AML-193 (cell line): ENCODE measurements at places on chromosomes 3 and 15.

- no peak for DNase-seq
Measured at GRCh38 chr15:81507831-81508230, 133.8 kb upstream of the TMC3 start.

- no peak for DNase-seq
Measured at GRCh38 chr3:17052363-17052762, 167.6 kb downstream of the PLCL2 start.

GRCh38 chr3:25787689-25788088 is 2.2 kb upstream of the OXSM start:
- no peak for DNase-seq

DNA sequence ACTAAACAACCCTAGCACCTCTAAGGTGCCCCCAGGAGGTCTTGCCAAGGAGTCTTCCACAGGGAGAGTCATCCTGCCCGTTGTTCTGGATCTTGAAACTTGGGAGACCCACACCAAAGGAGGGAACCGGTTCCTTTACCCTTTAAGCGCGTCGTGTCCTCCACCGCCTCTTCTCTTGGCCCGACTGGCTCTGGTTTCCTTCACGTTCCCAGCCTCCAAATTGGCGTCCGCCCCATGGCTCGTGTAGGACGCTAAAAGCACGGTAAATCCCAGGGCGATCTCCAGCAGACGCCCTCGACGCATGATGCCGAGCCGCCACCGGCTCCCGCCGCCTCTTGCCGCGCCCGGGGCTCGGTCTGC is 1.1 kb downstream of the FBN1 start:
- DNase-seq = no peak

GRCh38 chr15:100341750-100342560 is at the start of gene ADAMTS17:
ADAMTS17 (minus strand) TSS chr15:100341975; CDS start chr15:100341899, 76 bp downstream.
- DNase-seq = no peak

- no peak for DNase-seq
Measured at GRCh38 chr15:88401251-88401995, 65.8 kb downstream of the MRPL46 start.

DNA sequence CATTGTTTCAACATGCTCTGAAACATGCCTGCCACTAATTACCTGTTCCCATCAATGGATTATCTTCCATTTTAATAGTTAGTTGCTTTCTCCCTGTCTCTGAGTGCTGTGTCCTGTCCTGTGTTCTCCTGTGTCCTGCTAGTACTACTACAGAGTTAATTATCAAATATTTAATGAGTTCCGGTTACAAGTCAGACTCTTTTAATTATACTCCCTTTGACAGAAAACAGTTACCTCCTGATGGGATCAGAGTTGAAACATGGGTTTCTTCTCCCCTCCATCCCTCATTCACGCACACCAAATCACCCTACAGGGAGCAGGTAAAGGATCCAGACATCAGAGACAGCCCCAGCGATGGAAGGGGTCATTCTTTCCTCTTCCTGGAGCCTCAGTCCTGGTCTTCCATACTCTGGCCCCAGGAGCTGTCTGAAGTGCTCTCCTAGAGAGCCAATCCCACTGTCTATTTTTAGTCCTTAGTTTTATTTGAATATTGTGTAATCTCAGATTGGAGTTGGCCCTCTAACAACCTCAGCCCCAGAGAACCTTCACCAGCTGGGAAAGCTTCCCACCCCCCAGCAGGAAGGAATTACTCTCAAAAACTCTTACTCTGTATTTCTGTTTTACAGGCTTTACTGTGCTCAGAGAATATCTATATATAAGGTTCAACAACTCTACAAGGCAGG is 137.0 kb upstream of the C2CD4B start:
- DNase-seq = no peak

DNA sequence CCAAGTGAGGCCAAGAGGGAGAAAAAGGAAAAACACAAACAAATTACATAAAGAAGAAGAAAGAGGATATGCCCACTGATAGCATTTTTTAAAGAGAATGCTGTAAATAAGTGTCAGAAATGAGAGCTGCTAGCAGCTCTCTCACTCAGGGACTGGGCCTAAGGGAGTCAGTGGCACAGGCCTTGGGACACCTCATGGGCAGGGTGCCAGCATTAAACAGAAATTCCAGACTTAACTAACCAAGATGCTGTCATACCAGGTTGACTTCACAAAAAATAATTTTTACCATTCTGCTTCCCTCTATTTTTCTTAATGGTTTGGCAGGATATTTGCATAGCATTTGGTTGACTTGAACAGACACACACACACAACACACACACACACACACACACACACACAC is 92.3 kb upstream of the ADAMTSL3 start:
- no peak for DNase-seq

DNA sequence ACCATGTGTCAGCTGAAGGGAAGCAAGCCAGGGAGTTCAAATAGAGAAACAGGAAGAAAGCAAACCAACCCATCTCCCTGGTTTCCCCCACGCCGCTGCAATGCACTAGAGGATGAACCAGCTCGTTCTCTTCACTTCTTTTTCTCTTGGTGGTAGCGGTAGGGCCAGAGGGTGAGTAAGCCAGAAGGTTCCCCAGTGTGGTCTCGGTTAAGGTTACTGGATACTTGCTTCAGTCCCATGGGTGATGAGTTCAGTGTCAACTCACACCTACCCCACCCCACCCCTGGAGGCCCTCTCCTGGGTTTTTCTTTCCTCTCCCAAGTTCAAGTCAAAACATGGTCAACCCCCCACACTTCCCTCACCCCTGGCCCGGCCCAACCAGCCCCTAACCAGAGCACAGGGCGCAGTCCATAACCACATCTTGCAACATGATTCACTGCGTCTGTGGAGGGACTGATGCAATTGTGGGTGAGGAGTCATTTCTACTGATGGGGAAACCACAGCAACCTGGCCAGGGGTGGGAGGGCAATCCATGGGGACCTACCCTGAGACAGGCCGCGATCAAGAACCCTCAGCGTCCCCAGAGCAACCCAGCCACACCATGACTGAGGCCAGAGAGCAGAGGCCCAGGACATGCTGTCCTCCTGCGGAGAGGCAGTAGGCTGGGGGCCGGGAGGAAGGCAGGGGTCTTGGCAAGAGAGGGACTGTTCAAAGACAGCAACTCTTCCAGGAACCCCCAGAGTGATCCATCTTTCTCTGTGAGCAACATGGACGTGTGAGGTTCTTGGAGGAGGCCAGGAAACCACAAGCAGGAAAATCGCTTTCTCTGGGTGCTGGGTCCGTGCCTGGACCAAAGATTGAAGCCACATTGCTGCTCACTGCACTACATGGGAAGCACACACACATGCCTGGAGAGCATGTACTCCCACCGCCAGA is 276.6 kb downstream of the UACA start:
- peak; percentile 94 for DNase-seq

DNA sequence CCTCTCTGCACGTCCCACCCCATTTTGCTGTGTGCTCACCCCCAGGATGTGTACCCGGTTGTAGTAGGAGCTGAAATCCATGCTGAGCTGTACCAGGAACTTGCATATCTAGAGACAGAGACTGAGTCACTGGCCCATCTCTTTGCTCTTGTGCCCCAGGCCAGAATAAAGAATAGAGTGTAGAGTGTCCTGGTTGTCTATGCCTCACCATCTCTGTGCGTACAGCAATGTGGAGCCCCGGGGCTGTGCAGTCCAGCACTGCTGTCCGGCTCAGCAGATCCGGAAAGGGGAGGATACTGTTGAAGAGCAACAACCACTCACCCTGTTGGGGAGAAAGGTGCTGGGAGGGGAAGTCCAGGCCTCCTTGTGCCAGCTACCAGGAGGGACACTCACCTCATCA is 2.6 kb downstream of the DALRD3 start:
- no peak for DNase-seq

DNA sequence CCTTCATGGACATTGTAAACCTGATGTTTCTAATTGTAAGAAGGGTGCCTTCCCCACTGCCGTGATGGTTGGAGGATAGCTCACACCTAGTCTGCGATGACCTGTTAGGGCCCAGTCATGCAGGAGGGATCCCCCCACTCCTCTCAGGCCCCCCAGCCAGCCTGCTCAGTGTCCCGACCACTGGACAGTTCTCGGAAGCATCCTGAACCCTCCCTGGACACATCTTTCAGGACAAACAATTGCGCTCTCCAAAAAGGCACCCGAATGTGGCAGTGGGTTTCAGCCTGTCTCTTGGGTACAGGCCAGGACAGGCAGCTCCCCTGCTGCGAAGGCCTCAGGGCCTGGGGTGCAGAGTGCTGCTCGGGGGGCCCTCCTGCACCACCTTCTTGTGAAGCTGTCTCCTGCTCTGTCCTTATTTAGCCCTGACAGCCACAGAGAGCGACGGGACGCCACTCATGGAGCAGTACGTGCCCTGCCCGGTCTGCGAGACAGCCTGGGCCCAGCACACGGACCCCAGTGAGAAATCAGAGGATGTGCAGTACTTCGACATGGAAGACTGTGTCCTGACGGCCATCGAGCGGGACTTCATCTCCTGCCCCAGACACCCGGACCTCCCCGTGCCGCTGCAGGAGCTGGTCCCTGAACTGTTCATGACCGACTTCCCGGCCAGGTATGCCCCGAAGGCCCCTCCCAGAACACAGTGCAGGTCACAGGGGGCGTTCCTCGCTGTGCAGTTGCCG is 132.3 kb downstream of the LRRK1 start:
- no peak for DNase-seq

DNA sequence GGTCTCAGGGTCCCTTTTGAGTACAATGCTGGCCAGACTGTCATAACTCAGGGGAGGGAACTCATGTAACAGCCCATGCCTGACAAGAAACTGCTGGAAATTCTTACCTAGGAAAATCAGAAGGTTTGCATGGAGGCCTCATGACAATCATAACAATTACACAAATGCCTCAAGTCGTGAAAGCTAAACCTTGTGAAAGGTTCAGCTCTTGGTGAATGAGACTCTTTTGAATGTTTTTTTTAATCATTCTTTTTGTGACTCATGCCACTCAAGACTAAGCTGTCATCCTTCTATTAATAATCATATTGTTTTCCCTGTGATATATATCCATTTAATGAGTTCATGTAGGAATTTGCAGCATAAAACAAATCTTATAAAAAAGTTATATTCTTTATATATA is 61.4 kb upstream of the LEKR1 start:
- DNase-seq = no peak

- no peak for DNase-seq
Measured at GRCh38 chr3:43481375-43481774, 140.4 kb downstream of the ANO10 start.

DNA sequence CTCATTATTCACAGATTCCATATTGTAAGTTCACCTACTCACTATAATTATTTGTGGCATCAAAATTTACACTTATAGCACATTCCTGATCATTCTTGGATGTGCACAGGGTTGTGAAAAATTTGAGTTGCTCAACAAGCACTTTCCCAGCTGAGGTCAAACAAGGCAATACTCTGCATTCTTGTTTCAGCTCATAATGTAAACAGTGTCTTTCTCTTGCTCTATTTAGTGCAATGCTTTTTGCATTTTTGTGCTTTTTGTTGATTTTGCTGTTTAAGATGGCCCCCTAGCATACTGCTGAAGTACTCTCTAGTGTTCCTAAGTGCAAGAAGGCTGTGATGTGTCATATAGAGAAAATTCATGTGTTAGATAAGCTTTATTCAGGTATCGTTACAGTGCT is 66.7 kb upstream of the TNIK start:
- no peak for DNase-seq

DNA sequence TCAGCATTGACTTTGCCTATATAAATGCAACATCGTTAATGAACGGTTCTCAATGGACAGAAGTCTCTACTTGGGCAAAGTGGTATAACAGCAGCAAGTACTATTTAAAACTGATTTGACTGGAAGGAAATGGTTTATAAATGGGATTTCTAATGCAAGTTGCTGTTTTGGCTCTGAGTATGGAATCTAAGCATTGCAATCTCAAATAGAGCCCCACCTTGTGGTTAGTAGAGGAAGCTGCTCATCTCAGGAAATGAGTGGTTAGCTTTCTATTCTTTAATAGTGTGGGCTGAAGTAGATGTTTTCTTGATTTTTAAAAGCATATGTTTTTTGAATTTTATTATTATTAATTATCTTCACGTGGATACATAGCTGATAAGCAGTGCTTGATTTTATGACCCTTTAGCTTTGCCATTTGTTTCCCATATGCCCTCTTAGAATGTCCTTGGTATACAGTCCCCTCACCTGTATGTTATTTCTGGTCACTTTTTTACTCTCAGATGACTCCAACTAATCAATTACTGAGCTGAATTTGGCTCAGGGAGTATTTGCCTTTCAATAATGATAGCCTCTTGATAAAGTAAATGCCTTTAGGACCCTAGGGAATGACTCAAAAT is 67.1 kb downstream of the OXSM start:
- peak; percentile 70 for DNase-seq

DNA sequence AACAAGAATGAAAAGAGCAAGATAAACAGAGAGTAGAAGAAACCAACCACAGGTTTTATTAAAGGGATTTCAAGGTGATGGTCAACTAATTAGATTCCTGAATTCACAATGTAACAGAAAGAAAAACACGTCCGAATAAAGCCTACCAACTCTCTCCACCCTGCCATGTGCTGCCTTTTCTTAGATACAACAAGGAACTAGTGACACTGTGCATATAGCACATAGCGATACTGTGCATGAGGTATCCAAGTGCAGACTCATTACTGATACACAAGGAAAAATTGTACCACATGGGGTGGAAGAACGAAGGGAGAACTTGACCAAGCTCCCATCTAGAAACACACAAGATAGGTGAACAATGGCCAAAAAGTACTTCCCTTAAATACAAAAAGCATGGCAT is 154.6 kb downstream of the MAGI1 start:
- no peak for DNase-seq

DNA sequence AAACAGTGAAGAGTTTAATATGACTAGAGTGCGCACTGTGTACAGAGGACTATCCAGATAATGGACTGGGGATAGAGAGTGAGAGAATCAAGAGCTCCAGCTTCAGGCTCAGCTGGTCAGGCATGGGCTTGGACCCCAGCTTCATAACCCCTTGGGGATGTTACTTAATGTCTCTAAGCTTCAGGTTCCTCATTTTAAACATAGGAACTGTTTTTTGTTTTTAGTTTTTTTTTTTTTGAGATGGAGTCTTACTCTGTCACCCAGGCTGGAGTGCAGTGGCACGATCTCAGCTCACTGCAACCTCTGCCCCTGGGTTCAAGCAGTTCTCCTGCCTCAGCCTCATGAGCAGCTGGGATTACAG is 9.9 kb upstream of the BRPF1 start:
- peak; percentile 57 for DNase-seq

GRCh38 chr3:39260957-39261356 is 18.9 kb downstream of the CX3CR1 start:
- DNase-seq = peak; percentile 100

GRCh38 chr15:98800437-98801233 is 152.3 kb downstream of the IGF1R start:
- peak; percentile 27 for DNase-seq

DNA sequence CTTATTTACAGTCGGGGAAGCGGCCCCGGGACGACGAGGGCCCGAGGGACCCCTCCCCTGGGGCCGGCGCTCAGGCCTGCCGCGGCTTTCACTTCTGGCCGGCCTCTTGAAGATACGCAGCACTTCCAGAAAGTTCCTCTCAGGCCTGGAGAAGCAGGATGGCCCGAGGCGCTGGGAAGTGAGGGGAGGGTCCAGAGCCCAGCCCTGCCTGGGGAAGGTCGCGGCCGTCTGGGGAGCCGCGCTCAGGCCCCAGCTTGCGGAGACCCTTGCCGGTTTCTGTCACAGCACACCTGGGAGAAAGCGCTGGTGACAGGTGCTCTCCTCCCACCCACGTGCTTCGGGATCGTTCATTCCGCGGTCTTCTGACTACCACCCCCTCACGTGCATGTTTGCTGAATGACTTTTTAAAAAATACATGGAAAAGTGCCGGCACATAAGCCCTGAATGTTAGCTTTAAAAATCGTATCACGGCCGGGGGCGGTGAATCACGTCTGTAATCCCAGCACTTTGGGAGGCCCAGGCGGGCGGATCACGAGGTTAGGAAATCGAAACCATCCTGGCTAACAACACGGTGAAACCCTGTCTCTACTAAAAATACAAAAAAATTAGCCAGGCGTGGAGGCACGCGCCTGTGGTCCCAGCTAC is 727 bp upstream of the TM2D3 start:
- no peak for DNase-seq
